ENCODE measurements at places on chromosomes 12 and 14. TPM values are rescaled to one million over a fixed set of nuclear protein-coding genes. Genes with fewer than 3 reads are reported as not detected.

RILPL1 gene
- total RNA-seq: 4.0 TPM

DNA sequence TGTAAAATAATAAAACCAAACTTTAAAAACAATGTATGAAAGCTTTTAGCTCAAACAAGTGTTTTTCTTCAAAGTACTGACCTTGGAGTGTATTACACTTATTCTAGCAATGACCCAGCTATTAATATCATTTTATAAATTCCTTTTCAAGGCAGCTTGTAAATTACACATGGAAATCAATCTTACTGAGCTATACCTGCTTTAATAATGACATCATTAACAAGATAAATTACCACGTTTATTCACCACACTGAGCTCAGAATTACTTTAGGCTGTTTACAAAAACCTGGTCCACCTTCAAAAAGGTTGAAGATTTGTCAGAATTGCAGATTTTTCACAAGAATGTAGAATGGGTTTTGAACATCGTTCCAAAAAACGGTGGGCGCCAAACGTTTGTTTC, 91.7 kb upstream of the RFLNA start:
- peaks cover 7% of the 10 kb centered on the region for H3K27me3 ChIP-seq
- no peak for DNase-seq
- H3K27ac ChIP-seq: no peak overlapping the region
- no peaks in the 10 kb centered on the region for H3K36me3 ChIP-seq
- H3K4me1 ChIP-seq: no peaks in the 10 kb centered on the region

DNA sequence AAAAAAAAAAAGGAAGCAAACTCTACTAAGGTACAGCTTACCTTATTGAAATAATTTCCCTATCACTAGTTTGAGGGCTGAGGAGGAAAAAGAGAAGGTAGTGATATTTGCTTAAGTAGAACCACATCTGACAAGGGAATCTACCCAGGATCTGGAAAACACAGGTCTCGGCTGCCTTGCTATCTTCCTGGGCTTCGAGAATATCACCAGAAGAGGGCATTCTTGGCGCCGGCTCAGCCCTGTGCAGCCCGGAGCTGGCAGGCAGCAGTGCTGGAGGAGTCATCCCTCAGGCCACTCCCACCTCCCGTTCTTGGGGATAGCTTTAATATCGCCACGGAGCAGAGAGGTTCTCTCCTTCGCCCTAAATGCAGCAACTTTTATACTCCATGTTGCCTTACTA, 1181.2 kb downstream of the VRK1 start:
- peaks cover 45% of the 10 kb centered on the region for H3K4me1 ChIP-seq
- H3K27me3 ChIP-seq: no peaks in the 10 kb centered on the region
- DNase-seq: peak; percentile 90

KRT6B gene
- not detected for total RNA-seq

DNA sequence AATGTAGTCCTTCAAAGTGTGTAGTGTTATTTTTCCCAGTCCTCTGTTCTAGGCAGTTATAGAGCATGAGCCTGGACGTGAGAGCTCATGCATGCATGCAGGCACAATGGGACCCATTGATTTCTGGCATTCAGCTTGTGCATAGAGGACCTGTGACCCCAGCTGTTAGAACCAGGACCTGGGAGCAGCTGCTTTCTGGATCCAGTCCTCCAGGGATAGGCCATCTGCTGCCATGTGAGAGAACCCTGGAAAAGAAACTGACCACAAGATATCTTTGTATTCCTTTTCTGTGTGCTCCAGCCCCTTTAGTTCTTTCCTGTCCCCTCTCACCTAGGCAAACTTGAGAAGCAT, 76.9 kb downstream of the SUSD6 start:
- H3K36me3 ChIP-seq: peaks cover 22% of the 10 kb centered on the region
- no peaks in the 10 kb centered on the region for H3K27me3 ChIP-seq
- DNase-seq: no peak
- H3K27ac ChIP-seq: peak overlapping the region; percentile 57
- no peak overlapping the region for H3K4me3 ChIP-seq
- peaks cover 69% of the 10 kb centered on the region for H3K4me1 ChIP-seq

DNA sequence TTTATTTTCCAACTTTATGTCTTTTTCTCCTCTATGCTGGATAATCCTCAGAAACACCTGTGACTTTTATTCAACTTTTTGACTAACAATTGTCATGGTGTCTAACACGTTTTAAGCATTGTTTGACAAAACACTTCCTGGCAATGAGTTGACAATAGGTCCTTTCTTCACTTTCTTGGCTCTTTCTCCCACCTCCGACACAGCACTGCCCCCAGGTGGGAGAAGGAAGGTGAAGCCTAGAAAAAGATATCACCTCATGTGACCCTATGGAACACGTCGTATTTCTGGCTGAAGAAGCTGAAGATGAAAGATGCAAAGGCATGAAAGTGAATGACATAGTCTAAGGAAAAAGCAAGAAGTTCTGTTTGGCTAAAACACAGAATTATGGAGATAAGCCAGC, 430.0 kb downstream of the ETNK1 start:
- H3K4me3 ChIP-seq: no peak overlapping the region
- no peaks in the 10 kb centered on the region for H3K36me3 ChIP-seq
- H3K27ac ChIP-seq: no peak overlapping the region
- peak; percentile 9 for DNase-seq
- H3K4me1 ChIP-seq: no peaks in the 10 kb centered on the region
- no peaks in the 10 kb centered on the region for H3K27me3 ChIP-seq

KLRC3 gene
- not detected for total RNA-seq

GRCh38 chr14:87940382-87940781, 52.6 kb downstream of the GALC start:
- DNase-seq: no peak
- no peak overlapping the region for H3K27ac ChIP-seq
- H3K27me3 ChIP-seq: no peaks in the 10 kb centered on the region
- no peak overlapping the region for H3K4me3 ChIP-seq
- peaks cover 7% of the 10 kb centered on the region for H3K36me3 ChIP-seq
- H3K4me1 ChIP-seq: no peaks in the 10 kb centered on the region

- H3K27me3 ChIP-seq: no peaks in the 10 kb centered on the region
- peaks cover 10% of the 10 kb centered on the region for H3K4me1 ChIP-seq
- H3K27ac ChIP-seq: no peak overlapping the region
Measured at GRCh38 chr12:107478881-107479280, 206.7 kb upstream of the PWP1 start.

- H3K4me3 ChIP-seq: no peak overlapping the region
- no peak overlapping the region for H3K27ac ChIP-seq
- no peaks in the 10 kb centered on the region for H3K36me3 ChIP-seq
- DNase-seq: no peak
Measured at GRCh38 chr12:69908203-69908602, 83.2 kb downstream of the MYRFL start.

P2RX2 gene
- total RNA-seq: not detected

GRCh38 chr12:67040861-67041137, 228.4 kb upstream of the CAND1 start:
- peaks cover 2% of the 10 kb centered on the region for H3K4me1 ChIP-seq
- H3K4me3 ChIP-seq: no peak overlapping the region
- H3K27ac ChIP-seq: no peak overlapping the region
- no peaks in the 10 kb centered on the region for H3K36me3 ChIP-seq
- DNase-seq: no peak
- H3K27me3 ChIP-seq: peaks cover 4% of the 10 kb centered on the region

- peak overlapping the region; percentile 91 for H3K27ac ChIP-seq
- peaks cover 21% of the 10 kb centered on the region for H3K36me3 ChIP-seq
- peak overlapping the region; percentile 86 for H3K4me3 ChIP-seq
- peaks cover 2% of the 10 kb centered on the region for H3K27me3 ChIP-seq
- H3K4me1 ChIP-seq: peaks cover 45% of the 10 kb centered on the region
Measured at GRCh38 chr14:58428118-58428683, 682 bp downstream of the KIAA0586 start.

GRCh38 chr12:123436017-123436964, at the start of gene RILPL2:
RILPL2 (minus strand) TSS chr12:123436684; CDS start chr12:123436420, 264 bp downstream.
- peaks cover 29% of the 10 kb centered on the region for H3K36me3 ChIP-seq

DNA sequence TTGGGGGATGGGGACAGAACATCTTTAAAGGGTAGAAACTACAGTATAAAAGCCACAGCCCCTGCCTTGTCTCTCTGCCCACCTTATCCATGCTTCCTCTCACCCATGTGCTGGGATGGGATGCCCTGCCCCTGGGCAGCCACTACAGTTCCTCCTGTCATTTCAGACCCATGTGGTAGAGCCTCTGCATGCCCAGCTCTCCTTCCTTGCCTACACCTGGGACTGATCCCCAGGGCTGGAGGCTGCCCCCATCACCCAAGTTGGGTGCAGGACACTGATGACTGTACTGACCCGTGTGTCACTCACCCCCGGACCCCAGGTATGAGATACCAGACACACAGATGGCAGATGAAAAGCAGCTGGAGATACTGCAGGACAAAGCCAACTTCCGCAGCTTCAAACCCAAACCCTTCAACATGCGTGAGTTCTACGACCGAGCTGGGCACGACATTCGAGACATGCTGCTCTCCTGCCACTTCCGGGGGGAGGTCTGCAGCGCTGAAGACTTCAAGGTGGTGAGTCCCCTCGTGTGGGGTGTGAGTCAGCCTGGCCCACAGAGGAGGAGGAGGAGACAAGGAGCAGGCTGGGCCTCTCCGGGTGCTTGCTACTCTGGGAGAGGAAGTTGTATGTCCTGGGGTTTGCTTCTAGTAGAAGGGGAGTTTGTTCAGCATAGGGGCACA, 2.2 kb downstream of the ASIC1 start:
- H3K4me1 ChIP-seq: peaks cover 24% of the 10 kb centered on the region
- no peak overlapping the region for H3K4me3 ChIP-seq
- H3K27me3 ChIP-seq: peaks cover 33% of the 10 kb centered on the region
- no peak overlapping the region for H3K27ac ChIP-seq

NRDE2 gene
- 24.8 TPM for total RNA-seq

GRCh38 chr14:28382444-28383190, 384.0 kb upstream of the FOXG1 start:
- no peak for DNase-seq
- H3K36me3 ChIP-seq: no peaks in the 10 kb centered on the region
- no peak overlapping the region for H3K27ac ChIP-seq
- no peaks in the 10 kb centered on the region for H3K4me1 ChIP-seq

GRCh38 chr14:104739546-104740516, 13.1 kb upstream of the SIVA1 start:
- no peak overlapping the region for H3K27ac ChIP-seq
- no peaks in the 10 kb centered on the region for H3K27me3 ChIP-seq

RFX4 gene
- total RNA-seq: not detected

DNA sequence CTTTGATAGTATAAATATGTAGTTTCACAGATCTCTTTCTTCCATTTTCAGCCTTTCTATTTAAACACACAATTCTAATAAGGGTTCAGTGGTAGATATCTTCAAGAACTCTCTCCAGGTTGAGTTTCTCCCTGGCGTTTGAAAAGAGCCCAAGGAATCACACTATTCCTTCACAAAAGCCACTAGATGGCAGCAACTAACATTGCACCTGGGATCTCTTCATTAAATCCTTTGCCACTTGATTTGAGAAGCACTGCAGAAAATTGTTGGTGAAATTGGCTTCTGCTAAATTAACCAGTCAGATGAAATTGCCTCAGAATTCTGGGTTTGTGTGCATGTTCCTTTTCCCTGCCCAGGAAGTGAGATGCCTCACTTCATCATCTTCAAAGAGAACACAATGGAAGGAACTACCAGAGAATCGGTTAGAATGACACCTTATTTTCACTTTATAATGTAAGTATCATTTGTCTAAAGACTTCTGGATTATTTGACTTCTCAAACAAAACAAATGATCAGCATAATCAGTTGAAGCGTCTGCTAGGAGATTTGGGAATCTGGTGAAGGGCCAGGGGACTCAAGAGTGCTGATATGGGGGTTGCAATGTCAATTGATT, 6.8 kb downstream of the CCDC198 start:
- H3K36me3 ChIP-seq: no peaks in the 10 kb centered on the region
- H3K4me1 ChIP-seq: no peaks in the 10 kb centered on the region
- no peak for DNase-seq

DNA sequence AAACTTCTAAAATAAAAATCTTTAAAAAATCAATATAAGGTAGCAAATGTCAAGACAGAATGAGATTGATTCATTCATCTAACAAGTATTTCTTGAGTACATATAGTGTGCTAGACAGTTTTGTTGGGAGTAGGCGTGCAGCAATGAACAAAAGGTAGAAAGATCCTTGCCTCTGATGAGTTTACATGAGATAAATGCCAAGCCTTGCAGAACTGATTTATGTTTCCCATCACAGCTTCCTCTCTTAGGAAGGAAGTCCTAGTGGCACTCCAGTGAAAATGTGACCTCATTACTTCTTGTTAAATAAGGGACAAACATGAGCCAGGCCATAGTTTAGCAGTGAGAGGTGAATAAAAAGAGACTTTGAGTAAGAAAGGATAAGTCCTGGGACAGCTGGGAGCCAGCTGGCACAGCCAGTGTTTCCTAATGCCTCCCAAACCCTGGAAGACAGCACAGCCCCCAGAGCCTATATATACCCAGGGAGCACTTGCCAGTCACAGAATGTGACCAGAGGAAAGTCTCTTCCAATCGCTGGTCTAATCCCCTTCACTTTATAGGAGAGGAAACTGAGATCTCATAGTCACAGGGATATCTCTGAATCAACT, 4.7 kb upstream of the COCH start:
- H3K4me1 ChIP-seq: no peaks in the 10 kb centered on the region
- H3K27me3 ChIP-seq: peaks cover 25% of the 10 kb centered on the region
- no peak overlapping the region for H3K27ac ChIP-seq
- H3K36me3 ChIP-seq: no peaks in the 10 kb centered on the region
- no peak overlapping the region for H3K4me3 ChIP-seq

DPF3 gene
- total RNA-seq: 0.39 TPM

DNA sequence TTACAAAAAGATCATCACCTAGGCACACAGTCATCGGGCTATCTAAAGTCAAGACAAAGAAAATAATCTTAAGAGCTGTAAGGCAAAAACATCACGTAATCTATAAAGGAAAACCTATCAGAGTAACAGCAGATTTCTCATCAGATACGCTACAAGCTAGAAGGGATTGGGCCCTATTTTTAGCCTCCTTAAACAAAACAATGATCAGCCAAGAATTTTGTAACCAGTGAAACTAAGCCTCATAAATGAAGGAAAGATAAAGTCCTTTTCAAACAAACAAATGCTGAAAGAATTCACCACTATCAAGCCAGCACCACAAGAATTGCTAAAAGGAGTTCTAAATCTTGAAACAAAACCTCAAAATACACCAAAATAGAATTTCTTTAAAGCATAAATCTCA, 191.6 kb upstream of the BMP4 start:
- H3K4me3 ChIP-seq: no peak overlapping the region
- no peak for DNase-seq
- peaks cover 3% of the 10 kb centered on the region for H3K27me3 ChIP-seq
- no peak overlapping the region for H3K27ac ChIP-seq
- no peaks in the 10 kb centered on the region for H3K4me1 ChIP-seq
- no peaks in the 10 kb centered on the region for H3K36me3 ChIP-seq

DNA sequence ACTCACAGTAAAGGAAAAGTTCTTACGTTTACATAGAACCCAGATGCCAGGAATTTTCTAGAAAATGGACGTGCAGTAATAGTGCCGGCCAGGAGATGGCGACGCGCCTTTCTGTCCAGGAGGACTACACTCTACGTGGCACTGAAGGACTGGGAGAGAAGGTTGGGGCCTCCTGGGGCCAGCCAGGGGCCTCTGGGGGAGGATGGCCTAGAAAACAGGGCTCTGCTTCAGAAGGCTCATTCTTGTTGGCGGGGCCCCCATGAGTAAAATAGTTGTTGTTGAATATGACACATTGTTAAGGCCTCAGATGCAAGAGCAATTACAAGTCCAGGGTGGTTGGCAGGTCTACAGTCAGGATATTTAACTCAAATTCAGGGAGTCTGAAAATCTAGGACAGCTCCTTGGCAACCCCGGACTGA, 120.1 kb upstream of the MAX start:
- peak overlapping the region; percentile 45 for H3K27ac ChIP-seq
- H3K4me1 ChIP-seq: peaks cover 33% of the 10 kb centered on the region
- H3K36me3 ChIP-seq: no peaks in the 10 kb centered on the region
- H3K4me3 ChIP-seq: no peak overlapping the region
- no peaks in the 10 kb centered on the region for H3K27me3 ChIP-seq

GRCh38 chr12:94545935-94546771, 86.5 kb upstream of the CEP83 start:
- H3K4me1 ChIP-seq: no peaks in the 10 kb centered on the region
- no peak overlapping the region for H3K27ac ChIP-seq
- H3K27me3 ChIP-seq: no peaks in the 10 kb centered on the region
- no peak overlapping the region for H3K4me3 ChIP-seq

MBD6 gene
- total RNA-seq: 48.2 TPM
